B cell (primary cell): ENCODE measurements at places on chromosomes 3 and 15. TPM values are rescaled to one million over a fixed set of nuclear protein-coding genes. Genes with fewer than 3 reads are reported as not detected.

SLC15A2 gene
- 13.1 and 14.4 TPM in 2 replicates for total RNA-seq

DNA sequence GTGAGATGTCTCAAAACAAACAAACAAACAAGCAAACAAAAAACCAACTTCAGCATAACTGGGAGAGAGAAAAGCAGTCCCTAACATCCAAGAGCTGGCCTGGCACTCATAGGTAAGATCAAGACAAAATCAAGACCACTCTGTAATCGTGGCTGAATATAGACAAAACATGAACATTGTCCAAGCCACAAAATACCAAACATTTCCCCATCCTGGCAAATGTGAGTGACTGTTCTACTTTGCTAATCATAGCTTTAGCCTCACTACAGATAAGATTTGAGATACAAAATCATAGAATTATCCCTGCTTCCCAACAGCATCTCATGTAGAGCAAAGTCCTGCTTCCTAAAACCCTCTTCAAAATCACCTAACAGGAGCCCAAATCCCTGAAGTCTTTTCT is 116.7 kb upstream of the PRTG start:
- DNase-seq, result no peak

GRCh38 chr3:16487511-16488175 is 25.9 kb downstream of the RFTN1 start:
- DNase-seq, result no peak

DNA sequence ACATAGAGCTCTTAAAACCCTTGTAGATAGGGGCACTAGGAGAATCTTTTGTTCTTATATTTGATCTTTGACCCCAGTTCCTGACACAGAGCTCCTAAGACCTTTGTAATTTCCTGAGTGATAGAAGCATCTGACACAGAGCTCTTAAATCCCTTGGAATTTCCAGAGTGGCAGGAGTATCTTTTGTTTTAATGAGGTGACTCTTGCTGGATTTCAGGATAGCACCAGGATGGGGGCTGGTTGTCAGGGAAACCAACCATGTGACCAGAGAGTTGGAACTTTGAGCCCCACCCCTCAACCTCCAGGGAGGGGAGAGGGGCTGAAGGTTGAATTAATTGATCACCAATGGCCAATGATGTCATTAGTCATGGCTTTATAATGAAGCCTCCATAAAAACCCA is 47.6 kb upstream of the ST8SIA2 start:
- no peak for DNase-seq

- DNase-seq, result no peak
Measured at GRCh38 chr3:46395210-46395661, 11.6 kb downstream of the CCR5AS start.

FGF12 gene
- 0.17 TPM in 1 of 2 replicates, not detected in the other for total RNA-seq

GRCh38 chr15:42591238-42591934 is 16.0 kb downstream of the STARD9 start:
- no peak for DNase-seq

GRCh38 chr15:63544258-63545026 is 40.0 kb downstream of the USP3 start:
- DNase-seq, result peak; percentile 71
